Esophagus muscularis mucosa (tissue), 4 donors: ENCODE measurements at places on chromosomes 4 and X. TPM values are rescaled to one million over a fixed set of nuclear protein-coding genes. Genes with fewer than 3 reads are reported as not detected.

Gene PWWP3B
- 0.33 TPM for total RNA-seq

Gene CYSLTR1
- 25.2 TPM for total RNA-seq

Gene CCSER1
- total RNA-seq: 5.0 TPM

Gene RPS6KA6
- total RNA-seq: 3.2 TPM

Gene SHROOM3
- 76.3 TPM for total RNA-seq

Gene FAM133A
- not detected for total RNA-seq

Gene CT45A3
- not detected for total RNA-seq

Gene VEGFC
- 4.2 TPM for total RNA-seq

Gene SLC4A4
- total RNA-seq: 2.8 TPM

Gene ASB11
- total RNA-seq: not detected

Gene ANK2
- total RNA-seq: 84.8 TPM

Gene SPANXD
- not detected for total RNA-seq

Gene MAGEB6
- total RNA-seq: not detected

Gene KLHL13
- total RNA-seq: 17.4 TPM

Gene FAM193A
- total RNA-seq: 30.6 TPM

Gene NOX1
- not detected for total RNA-seq

Gene GJB1
- 0.19 TPM for total RNA-seq

Gene XKRX
- 0.17 TPM for total RNA-seq

Gene CTAG1B
- total RNA-seq: not detected

Gene HAUS3
- total RNA-seq: 9.9 TPM

Gene HOPX
- 5.1 TPM for total RNA-seq

Gene CSN3
- total RNA-seq: not detected

Gene DAPP1
- 0.86 TPM for total RNA-seq

Gene AR
- total RNA-seq: 4.5 TPM

Gene NR3C2
- 14.6 TPM for total RNA-seq

Gene MBNL3
- 13.8 TPM for total RNA-seq

Gene MAGEA4
- not detected for total RNA-seq

Gene CT47B1
- total RNA-seq: not detected

Gene GYG2
- total RNA-seq: 4.6 TPM

Gene CPE
- total RNA-seq: 116 TPM

Gene TEX13D
- 0.17 TPM for total RNA-seq

Gene NAAA
- total RNA-seq: 20.7 TPM

Gene CT45A10
- total RNA-seq: not detected

Gene MTNR1A
- total RNA-seq: not detected

Gene NALF2
- total RNA-seq: not detected

Gene OPRPN
- total RNA-seq: not detected

Gene PALLD
- total RNA-seq: 2,232 TPM
